Left ventricle myocardium superior (tissue), 1 donor: ENCODE measurements at places on chromosomes 1 and 21. TPM values are rescaled to one million over a fixed set of nuclear protein-coding genes. Genes with fewer than 3 reads are reported as not detected.

Gene HTR6
- total RNA-seq = not detected

Gene CRYAA
- total RNA-seq = not detected

Gene AJAP1
- total RNA-seq = 0.05 TPM

Gene KHDRBS1
- total RNA-seq = 61.7 TPM

Gene SELENBP1
- 99.1 TPM for total RNA-seq
